ENCODE measurements at places on chromosomes 2 and 18.

- DNase-seq: no peak
These were observed 746.6 kb upstream of the DDX18 start for GRCh38 chr2:117067900-117068299.

GRCh38 chr2:40394597-40394996 is 57.3 kb downstream of the SLC8A1 start:
- DNase-seq: no peak

DNA sequence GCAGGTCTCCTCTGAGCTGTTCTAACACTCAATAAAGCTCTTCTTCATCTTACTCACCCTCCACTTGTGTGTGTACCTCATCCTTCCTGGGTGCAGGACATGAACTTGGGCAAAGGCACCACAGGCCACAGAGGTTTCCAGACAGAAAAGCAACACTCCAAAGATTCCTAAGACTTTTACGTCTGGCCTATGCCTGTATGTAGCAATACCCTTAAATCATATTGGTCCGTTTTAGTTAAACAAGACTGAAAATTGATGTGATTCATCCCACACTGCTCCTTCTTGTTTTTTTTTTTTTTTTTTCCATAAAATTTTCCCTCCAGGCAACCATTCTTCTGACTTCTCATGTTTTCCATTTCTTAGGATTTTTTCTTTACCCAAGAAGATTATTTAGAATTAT is 404.3 kb downstream of the PID1 start:
- DNase-seq: no peak

GRCh38 chr2:189366349-189366748 is 74.9 kb upstream of the WDR75 start:
- DNase-seq: no peak

- no peak for DNase-seq
These were observed 27.9 kb upstream of the GLI2 start for GRCh38 chr2:120707816-120708215.

- DNase-seq: no peak
These were observed 208.7 kb downstream of the CLIP4 start for GRCh38 chr2:29323961-29324360.

GRCh38 chr2:26449278-26450030 is 28.5 kb downstream of the OTOF start:
- no peak for DNase-seq

GRCh38 chr2:121897335-121897970 is 142.0 kb downstream of the TSN start:
- peak; percentile 50 for DNase-seq

Data from RPMI8226 (cell line).